RKO (cell line): ENCODE measurements at places on chromosomes 7 and 10.

- DNase-seq: no peak
These were observed 169.5 kb upstream of the FRMD4A start for GRCh38 chr10:14500172-14500765.

- DNase-seq: no peak
These were observed 109.7 kb upstream of the GDF10 start for GRCh38 chr10:47190301-47190700.

- DNase-seq: peak; percentile 84
These were observed 12.0 kb downstream of the INPP5F start for GRCh38 chr10:119737823-119738222.

- no peak for DNase-seq
These were observed 26.4 kb downstream of the SLC16A9 start for GRCh38 chr10:59682986-59683937.

DNA sequence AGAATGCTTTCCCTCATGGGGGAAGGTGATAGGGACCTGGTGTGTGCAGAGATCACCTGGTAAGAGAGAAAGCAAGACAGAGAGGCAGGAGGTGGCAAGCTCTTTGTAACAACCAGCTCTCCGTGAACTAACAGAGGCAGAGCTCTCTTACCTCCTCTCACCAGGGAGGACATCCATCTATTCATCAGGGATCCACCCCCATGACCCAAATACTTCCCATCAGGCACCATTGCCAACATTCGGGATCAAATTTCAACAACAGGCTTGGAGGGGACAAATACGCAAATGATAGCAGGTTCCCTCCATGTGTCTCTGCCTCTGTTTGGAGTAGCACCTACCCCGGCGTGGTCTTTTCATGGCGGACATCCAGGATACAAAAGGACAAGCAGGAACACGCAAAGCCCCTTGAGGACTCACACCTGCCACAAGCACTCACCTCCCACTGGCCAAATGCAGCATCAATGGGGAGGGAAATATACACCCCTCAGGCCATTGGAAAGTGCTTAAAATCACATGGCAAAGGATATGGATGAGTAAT, 431.2 kb upstream of the AUTS2 start:
- no peak for DNase-seq

GRCh38 chr10:86365346-86366032, 1.1 kb downstream of the GRID1 start:
- no peak for DNase-seq

- no peak for DNase-seq
These were observed 67.8 kb upstream of the SDK1 start for GRCh38 chr7:3233301-3233700.

GRCh38 chr7:80488406-80488805, 23.5 kb downstream of the GNAT3 start:
- no peak for DNase-seq

- DNase-seq: no peak
These were observed 17.4 kb downstream of the CDK1 start for GRCh38 chr10:60795465-60796202.

DNA sequence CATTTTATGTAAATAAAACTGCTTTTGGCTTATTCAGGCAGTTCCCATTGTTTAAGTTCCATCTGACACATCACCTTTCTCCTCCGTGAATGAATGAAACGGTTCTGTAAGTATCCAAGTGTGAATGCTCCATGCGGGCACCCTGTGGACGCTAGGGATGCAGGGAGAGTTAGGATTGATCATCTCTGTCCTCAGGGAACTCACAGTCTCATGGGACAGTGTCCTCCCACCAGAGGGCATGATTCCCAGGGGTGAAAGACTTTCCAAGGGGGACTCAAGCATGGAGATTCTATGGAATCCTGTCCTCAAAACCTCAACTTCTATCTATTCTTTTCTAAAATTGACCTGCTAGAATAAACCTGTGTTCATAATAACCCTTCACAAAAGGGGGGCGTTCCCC, 98.8 kb downstream of the HECW1 start:
- peak; percentile 8 for DNase-seq

DNA sequence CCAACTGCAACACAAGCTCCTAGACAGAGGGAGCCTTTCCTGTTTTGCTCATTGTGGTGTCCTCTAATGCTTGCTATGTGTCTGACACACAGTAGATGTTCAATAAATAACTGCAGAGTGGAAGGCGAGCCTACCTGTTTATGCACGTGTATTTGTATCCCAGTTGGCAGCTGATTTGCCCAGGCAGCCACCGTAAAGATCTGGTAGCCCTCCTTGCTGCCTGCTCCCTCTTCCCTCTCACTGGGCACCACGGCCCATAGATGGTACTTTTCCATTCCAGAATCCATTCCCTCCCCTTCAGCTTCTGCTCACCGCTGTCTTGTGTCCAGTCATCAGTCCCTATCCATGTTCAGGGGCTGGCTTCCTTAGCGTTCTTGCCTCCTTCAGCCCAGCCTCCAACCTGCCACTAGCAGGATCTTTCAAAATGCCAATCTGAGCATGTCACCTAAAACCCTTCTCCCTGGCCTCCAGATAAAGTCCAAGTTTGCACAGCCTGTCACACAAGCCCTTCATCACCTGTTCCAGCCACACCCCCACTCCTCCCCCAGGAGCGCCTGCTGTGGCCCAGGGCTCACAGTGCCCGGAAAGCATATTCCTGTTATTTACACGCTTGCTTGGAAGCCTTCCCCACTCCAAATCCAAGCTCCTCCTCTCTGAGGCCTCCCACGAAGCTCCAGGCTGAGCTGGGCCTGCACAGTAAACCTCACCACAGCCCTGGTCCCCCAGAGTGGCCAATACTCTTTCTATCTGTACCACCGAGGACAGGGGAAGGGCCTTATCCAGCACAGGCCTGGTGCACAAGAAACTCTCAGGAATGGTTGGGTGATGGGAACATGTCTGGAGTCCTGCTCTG, 21.0 kb downstream of the ZCCHC24 start:
- no peak for DNase-seq

GRCh38 chr10:70935631-70936030, 47.3 kb upstream of the PCBD1 start:
- DNase-seq: no peak

DNA sequence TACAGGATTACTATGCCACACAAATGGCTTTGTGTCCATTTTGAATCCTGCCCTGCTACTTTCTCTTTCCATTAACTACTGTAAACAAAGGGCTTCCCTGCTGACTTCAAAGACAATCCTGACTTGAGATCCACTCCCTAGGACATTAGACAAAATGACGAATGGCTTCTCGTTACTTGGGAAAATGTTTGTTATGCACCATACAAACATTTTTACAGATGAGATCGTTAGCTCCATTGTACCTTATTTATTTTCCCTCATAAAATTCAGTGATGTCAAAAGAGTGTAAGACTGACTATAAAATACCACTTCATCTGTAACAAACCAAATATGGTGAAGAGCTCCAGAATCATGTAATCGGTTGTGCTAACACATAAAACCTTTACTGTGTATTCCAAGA, 121.8 kb downstream of the CD36 start:
- DNase-seq: no peak

- peak; percentile 20 for DNase-seq
These were observed 103.0 kb upstream of the KLF6 start for GRCh38 chr10:3887885-3888476.

GRCh38 chr10:45451407-45451806, 77.4 kb downstream of the ALOX5 start:
- peak; percentile 12 for DNase-seq

DNA sequence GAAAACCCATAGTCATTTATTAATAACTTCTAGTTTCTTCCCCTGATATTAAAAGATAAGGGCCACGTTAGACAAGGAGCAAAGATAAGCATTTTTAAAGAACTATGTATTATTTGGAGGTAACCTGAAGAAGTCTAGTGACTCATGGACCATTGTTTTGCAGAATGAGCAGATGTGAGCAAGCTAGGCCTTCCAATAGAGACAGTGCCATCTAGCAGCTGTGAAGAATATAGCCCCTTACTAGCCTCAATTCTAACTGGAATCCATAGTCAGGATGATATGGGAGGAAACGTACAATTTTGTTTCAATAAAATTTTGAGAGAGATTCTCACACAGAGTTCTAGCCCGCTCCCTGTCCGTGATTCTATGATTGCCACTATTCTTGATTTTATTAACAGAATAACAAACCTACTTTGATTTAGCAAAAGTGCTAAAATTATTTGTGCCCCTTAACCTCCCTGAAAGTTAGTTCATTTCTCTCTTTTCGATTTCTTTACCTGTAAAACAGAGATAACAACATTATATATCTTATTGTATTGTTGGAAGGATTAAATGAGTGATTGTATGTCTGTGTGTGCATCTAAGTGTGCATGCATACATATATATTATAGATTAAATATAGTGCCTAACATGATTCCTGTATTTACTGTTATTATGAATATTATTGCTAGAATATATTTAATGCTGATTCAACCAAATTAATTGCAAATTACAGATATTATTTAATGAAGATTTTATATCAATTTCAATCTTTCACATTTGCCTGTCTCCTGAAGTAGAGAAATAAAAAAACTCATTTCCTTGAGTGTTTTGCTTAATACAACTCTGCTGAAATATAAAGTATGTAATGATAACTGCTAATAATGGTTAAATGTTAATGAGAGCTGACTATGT, 22.7 kb downstream of the FAM237B start:
- peak; percentile 92 for DNase-seq

DNA sequence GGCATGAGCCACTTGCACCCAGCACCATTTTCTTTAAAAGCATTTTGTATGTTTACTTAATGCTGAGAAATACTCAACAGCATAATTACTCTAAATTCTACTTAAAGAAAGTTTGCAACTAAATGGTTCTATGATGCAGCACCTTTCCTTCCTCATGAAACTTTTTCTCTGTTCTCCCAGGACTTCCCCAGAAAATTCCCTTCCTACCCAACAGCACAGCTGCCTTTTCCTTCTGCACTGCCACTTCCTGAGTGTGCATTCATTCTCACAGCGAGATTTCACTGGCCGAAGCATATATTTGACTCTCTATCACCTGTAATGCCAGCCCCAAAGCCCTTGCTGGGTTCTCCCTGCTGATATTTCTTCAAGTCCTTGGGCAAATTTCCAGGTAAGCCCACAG, 41.5 kb upstream of the DGKI start:
- DNase-seq: no peak

- no peak for DNase-seq
These were observed 361.8 kb downstream of the IPMK start for GRCh38 chr10:57905861-57906260.

DNA sequence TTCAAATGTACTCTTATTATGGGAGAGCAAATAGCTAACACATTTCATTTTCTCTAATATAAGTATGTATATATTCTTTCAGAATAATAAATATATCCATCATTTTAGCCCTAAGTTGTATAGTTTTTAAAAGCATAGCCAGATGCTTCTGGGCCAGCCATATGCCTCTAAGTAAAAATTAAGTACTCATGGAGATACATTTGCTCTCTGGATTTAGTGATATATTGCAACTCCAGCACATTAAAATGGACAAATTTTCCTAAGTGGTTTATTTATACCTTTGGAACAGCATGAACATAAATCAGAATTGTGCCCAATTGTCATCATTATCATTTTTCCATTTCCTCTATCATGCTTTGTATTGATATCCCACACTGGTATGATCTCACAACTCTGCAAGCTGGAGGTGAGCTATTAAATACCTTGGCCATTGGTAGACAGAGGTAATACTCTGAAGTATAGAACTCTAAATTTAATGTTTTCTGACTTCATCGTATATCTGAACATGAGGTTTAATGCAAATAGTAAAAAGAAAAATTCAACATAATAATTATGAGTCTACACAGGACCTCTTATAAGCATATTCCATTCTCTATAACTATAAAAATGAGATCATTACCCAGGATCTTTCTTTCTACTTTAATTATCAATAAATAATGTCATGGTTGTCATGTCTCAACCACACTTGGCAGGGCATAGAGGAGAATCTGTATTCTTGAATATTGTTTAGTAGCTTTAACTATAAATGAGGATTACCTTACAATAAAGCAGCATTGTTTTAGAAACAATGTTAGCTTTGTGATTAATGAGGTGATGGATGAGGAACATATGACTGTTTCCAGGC, 90.8 kb downstream of the AGMO start:
- no peak for DNase-seq

DNA sequence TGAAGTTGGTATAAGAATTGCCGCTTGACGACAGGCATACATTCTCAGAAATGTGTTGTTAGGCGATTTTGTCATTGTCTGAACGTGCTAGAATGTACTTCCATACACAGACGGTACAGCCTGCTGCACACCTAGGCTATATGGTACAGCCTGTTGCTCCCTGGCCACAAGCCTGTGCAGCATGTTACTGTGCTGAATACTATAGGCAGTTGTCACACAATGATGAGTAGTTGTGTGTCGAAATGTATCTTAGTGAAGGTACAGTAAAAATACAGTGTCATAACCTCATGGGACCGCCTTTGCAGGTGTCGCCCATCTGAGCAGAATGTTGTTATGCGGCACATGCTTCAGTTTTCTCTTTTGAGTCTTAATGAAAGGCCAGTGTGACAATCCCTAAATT, 66.5 kb downstream of the SHH start:
- no peak for DNase-seq

GRCh38 chr7:152313831-152314604, 121.8 kb downstream of the KMT2C start:
- DNase-seq: peak; percentile 93

DNA sequence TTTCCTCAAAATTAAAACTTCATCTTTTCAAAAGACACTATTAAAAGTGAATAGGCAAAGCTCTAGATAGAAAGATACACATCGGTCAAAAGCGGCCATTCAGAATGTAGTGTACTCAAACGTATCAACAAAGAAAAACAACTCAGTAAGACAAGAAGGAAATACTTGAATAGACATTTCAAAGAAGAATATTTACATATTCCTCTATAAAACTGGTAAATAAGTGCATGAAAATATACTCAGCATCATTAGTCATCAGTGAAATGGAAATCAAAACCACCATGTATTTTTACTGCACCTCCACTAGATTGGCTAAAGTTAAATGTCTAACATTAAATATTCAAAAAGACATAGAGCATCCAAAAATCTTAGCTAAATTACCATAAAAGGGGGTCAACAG, 551.1 kb upstream of the SORCS1 start:
- no peak for DNase-seq

GRCh38 chr7:102856036-102856435, 56.8 kb upstream of the LRRC17 start:
- DNase-seq: no peak

GRCh38 chr10:49662169-49662830, 17.2 kb upstream of the C10orf53 start:
- no peak for DNase-seq

- no peak for DNase-seq
These were observed 89.2 kb downstream of the RBM20 start for GRCh38 chr10:110733218-110733952.

DNA sequence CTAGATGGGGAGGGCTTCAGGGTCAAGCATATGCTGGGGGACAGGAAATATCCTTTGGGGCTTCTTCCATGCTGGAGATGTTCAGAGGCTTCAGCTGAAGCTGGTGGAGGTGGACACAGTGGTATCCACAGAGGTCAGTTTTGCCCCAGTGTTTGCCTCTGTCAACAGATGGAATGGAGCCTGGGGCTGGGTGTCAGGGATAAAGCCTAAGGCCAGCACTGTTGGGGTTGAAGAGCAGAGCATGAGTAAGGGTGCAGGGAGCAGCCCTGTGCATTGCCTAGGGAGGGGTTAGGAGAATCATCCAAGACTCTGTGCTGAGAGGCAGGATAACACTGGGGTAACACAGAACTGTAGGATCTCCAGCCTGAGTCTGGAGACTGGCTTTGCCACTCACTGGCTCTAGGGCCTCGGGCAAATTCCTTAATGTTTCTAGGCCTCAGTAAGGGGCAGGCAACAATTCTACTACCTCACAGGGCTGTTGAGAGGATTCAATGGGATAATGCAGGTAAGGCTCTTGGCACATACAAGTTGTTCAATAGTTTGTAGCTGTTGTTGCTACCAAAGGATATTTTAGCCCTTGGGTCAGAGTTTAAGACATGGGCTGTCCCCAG, 21.8 kb upstream of the MYL7 start:
- no peak for DNase-seq
